ENCODE measurements at places on chromosomes 13 and 19. TPM values are rescaled to one million over a fixed set of nuclear protein-coding genes. Genes with fewer than 3 reads are reported as not detected.

DNA sequence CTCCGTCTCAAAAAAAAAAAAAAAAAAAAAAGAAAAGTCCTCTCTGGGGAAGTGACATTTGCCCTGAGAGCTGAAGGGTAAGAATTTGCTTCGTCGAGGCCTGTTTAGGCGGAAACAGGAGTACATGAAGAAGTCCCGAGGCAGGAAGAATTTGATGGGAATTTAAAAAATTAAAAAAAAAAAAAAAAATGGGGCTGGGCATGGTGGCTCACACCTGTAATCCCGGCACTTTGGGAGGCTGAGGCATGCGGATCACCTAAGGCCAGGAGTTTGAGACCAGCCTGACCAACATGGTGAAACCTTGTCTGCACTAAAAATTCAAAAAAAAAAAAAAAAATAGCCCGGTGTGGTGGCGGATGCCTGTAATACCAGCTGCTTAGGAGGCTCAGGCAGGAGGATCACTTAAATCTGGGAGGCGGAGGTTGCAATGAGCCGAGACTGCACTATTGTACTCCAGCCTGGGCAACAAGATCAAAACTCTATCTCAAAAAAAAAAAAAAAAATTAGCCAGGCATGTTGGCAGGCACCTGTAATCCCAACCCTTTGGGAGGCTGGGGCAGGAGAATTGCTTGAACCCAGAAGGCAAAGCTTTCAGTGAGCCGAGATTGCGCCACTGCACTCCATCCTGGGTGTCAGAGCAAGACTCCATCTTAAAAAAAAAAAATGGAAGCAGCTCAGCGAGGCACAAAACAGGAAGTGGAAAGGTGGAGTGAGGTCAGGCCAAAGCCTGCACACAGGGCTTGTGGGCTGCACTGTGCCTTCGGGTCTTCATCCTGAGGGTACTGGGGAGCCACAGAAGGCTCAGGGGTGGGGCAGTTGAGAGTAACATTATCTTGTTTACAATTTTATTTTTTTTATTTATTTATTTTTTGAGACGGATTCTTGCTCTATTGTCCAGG lies 4.9 kb downstream of the BAX start:
- no peak for DNase-seq

DNA sequence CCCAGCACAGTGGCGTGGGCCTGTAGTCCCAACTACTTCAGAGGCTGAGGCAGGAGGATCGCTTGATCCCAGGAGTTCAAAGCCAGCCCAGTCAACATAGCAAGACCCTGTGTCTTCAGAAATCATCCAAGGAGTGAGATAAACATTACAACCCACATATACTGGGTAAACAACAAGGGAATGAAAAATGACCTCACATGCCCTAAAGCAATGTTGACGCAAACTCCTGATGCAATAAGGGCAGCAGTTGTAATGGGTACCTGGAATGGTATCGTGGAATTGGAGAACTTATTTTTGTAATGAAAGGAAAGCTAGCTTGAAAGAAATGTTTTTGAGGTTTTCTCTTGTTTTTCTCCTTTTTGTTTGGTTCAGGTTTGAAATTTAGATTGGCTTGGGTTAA lies 24.5 kb upstream of the LGALS16 start:
- DNase-seq = no peak

- no peak for DNase-seq
Observed at GRCh38 chr13:112767506-112768471, 78.0 kb downstream of the ATP11A start.

GRCh38 chr13:43473437-43473836 lies 313.3 kb downstream of the ENOX1 start:
- DNase-seq = no peak

- DNase-seq = peak; percentile 43
Observed at GRCh38 chr19:45999653-46000121, 4.4 kb downstream of the CCDC61 start.

- DNase-seq = no peak
Observed at GRCh38 chr19:11005521-11005920, 44.7 kb downstream of the SMARCA4 start.

GRCh38 chr13:73169971-73170370 lies 111.2 kb downstream of the KLF5 start:
- no peak for DNase-seq

DNA sequence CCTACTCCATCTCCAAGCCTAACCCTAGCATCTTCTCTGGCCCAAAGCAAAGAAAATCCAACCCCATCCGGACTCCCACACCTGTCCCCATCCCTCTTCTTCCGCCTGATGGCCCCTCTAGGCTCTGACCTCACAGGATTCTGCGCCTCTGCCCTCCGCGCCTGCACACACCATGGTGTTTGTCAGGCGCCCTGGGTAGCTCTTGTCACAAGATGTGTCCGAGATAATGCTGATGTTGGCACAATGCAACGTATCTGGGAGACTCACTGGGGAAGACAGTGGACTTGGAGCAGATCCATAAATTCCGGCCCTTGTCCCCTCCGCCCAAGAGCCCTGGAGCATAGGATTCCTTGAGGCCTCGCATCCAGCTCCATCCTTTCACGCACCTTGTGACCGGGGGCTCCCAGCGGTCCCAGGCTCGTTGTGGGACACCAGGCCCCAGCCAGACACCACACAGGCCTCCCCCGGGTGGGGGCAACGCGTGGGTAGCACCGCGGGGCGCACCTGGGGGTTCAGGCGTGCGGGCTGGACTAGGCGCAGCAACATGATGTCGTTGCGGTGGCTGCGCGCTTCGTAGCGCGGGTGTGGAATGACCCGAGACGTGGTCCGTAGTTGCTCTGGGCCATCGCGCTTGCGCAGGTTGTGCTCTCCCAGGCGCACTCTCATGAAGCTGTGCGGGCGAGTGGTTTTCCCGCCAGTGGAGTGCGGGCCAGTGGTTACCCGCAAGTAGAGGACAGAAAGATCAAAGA lies 3.1 kb upstream of the KLK1 start:
- no peak for DNase-seq

GRCh38 chr13:28539625-28540286 lies 44.8 kb upstream of the FLT1 start:
- DNase-seq = no peak

DNA sequence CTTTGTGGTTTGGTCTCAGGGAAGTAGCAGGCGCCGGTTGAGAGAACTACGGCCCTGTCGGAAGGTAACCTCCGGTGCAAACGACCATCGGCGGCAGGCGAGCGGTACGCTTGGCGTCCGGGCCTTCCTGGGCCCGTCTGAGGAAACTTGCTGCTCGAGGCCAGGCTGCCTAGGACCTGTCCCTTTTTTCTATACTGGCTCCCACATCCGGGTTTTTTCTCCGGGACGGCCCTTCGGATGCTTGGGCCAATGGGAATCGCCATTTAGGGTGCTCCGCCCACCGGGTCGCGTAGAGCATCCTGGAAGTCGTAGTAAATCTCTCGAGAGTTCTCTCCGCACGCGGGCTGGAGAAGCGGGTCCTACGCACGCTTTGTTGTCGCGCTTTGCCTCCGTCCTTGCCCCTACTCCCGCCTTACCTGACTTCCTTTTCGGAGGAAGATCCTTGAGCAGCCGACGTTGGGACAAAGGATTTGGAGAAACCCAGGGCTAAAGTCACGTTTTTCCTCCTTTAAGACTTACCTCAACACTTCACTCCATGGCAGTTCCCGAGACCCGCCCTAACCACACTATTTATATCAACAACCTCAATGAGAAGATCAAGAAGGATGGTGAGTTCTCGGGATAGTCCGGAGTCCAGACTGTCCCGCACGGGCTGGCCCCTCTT lies at the start of gene SNRPA:
Gene SNRPA (plus strand): TSS at position 330 of the 664 bp plus-strand sequence. CDS start 206 bp downstream, at position 536.
- peak; percentile 98 for DNase-seq

DNA sequence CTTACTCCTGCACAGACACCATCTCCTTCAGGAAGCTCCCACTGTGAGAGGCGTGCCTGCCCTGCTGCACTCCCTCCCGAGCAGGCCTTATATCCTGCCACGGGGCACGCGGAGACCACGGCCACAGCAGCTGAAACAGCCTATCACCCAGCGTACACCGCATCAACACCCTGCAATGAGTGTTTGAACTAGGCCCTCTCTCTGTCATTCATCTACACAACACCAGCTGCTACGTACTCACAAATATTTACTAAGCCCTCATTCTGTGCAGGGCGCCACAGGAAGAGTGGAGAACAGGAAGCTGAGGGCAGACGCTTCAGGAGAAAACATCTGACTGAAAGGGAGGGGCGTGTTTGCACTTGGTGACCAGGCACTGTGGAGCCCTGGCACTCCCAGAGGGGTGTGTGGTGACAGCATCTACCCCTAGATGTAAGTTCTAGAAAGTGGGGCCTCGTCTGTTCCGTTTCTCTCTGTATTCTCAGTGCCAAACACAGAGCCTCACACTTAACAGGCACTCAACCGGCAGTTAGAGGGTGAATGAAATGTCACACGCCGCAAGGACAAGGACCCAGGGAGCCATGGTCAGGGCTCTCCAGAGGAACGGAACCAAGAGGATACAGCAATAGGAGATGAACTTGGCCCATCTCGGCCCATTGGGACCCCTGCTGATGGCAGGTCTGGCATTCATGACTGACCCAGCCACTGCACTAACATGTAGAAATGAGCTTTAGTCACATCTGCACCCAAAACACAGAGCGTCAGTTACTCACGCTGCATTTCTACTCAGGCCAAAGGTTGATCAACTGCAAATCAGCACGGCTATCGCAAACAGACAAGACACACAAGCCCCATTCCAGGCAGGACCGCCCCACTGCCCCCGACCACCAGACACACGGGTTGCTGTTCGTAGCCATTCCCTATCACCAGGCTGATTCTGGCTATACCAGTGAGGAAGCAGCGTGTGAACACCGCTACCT lies 15.7 kb downstream of the RANBP3 start:
- DNase-seq = peak; percentile 66

DNA sequence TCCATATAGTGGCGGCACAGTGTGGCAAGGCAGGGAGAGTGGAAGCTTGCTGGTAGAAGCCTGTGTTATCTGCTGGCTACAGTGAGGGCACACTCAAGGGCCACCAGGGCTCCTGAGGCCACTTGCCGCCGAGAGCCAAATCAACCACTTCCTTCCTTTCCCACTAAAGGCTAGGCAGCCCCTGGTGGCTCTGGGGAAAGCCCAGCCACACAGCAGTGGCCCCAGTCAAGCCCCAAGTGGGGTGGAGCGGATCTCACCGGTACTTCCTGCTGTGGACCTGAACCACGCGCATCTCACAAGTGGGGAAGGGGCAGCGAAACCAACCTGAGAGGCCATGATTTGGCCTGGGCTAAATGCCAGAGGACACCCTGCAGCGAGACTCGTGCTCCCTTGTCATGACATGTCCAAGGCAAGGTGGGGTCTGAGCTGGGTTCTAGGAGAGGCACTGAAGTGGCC lies 21.9 kb upstream of the SLC35E1 start:
- DNase-seq = no peak

- peak; percentile 69 for DNase-seq
Observed at GRCh38 chr13:75489502-75490263, 7.7 kb upstream of the TBC1D4 start.

DNA sequence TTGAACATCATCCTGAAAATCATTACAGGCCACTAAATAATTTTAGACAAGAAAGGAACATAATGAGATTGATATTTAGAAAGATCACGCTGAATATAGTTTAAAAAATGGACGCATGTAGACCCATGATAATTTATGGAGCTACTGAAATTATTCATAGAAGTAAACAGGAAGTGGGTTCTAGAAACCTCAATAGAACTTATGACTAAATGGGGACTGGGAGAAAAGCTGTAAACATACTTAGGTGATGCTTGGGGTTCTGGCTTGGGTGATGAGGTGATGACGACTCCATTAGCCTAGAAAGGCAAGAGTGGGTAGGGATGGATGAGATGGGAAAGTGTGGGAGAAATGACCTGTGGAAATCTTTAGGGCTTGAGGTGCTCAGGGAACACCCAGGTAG lies 484.0 kb downstream of the MYO16 start:
- no peak for DNase-seq

GRCh38 chr19:459724-460511 lies 915 bp downstream of the SHC2 start:
- peak; percentile 27 for DNase-seq

GRCh38 chr19:42397263-42398166 lies 7.4 kb upstream of the CNFN start:
- no peak for DNase-seq

PCDH17 gene
- not detected for total RNA-seq

FAM216B gene
- total RNA-seq = not detected

DNAAF3 gene
- total RNA-seq = not detected

TMEM238 gene
- not detected for total RNA-seq

Data from IMR-90 (cell line).